ENCODE measurements at places on chromosomes 12 and 14.

GRCh38 chr12:132314516-132315233 is 14.7 kb downstream of the GALNT9 start:
- no peak for DNase-seq

- no peak for DNase-seq
Measured at GRCh38 chr14:35949920-35950513, 123.9 kb downstream of the BRMS1L start.

- no peak for DNase-seq
Measured at GRCh38 chr14:64234877-64235651, 59.1 kb downstream of the ESR2 start.

DNA sequence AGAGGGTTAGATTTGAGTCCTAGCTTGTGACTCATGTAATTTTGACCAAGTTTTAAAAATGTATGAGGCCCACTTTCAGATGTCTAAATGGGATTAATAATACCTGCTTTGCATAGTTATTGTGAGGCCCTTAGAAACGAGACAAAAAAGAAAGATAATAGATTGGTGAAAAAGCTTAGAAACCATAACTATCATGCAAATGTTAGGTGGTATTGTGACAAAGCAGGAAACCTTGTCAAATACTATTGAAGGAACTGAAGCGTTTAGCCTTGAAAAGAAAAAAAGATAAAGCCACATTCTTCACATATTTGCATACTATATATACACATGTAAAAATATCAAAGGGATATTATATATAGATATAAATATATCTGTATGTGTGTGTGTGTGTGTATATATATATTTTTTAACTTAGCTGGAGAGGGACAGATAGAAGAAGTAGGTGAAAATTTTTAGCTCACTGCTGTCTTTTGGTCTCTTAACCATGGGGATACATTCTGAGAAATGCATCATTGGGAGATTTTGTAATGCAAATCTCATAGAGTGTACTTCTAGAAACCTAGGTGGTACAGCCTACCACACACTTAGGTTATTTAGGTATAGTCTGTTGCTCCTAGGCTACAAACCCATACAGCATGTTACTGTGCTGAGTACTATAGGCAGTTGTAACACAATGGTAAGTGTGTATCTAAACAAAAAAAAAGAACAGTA is 270.3 kb downstream of the CCDC91 start:
- DNase-seq, result no peak

GRCh38 chr12:123713823-123714585 is 1.9 kb downstream of the ATP6V0A2 start:
- DNase-seq, result peak; percentile 7

- no peak for DNase-seq
Measured at GRCh38 chr12:102730996-102731395, 186.0 kb downstream of the PAH start.

- DNase-seq, result peak; percentile 27
Measured at GRCh38 chr14:95273001-95273978, 46.4 kb downstream of the CLMN start.

GRCh38 chr12:23909551-23909950 is 39.9 kb downstream of the SOX5 start:
- DNase-seq, result no peak

DNA sequence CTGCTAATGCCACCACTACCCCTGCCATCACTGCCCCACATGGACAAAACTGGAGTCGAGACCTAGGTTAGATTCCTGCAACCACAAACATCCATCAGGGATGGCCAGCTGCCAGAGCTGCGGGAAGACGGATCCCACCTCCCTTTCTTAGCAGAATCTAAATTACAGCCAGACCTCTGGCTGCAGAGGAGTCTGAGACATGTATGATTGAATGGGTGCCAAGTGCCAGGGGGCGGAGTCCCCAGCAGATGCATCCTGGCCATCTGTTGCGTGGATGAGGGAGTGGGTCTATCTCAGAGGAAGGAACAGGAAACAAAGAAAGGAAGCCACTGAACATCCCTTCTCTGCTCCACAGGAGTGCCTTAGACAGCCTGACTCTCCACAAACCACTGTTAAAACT is 7.1 kb upstream of the OAS2 start:
- no peak for DNase-seq

DNA sequence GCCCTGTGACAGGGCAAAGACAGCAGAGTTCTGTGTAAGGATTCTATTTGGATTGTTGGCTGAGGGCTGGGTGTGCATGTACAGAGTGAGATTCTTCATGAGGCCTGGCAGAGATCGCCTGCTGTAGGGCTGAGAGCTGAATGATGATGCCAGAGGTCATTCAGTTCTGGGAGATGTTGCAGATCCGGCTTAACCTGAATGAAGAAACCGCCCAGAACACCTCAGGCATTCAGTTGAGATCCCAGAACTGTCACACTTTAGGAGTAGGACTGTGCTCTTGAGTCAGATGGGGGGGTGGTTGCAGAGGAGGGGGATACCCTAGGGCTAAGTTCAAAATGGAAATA is 5.8 kb upstream of the EVL start:
- DNase-seq, result no peak

GRCh38 chr12:113808095-113808951 is 157.8 kb downstream of the RBM19 start:
- no peak for DNase-seq

DNA sequence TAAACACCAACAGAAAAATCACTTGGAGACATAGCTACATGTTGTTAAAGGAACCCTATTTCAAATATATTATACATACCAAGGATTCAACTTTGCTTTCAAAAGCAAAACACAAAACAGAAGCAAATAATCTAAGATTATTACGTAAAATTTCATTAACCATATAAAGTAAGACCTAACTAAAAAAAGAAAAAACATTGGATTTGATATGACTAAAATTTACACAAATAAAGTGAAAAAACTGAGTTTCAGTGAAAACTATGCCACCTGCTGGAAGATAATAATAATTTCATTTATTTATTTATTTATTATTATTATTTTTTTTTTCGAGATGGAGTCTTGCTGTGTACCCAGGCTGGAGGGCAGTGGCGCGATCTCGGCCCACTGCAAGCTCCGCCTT is 45.2 kb downstream of the WDHD1 start:
- no peak for DNase-seq

All from NCI-H510A (cell line).